ENCODE measurements at places on chromosomes 5 and 9. TPM values are rescaled to one million over a fixed set of nuclear protein-coding genes. Genes with fewer than 3 reads are reported as not detected.

OLFM1 gene
- 0.39 TPM for total RNA-seq

UBE2QL1 gene
- not detected for total RNA-seq

GLDC gene
- not detected for total RNA-seq

APBA1 gene
- total RNA-seq = 15.3 TPM

ITK gene
- total RNA-seq = not detected

Measured in placental epithelial cell (primary cell).